GM12865 (cell line): ENCODE measurements at places on chromosomes 2 and 18.
A peak's percentile ranks its signal among the peaks of the same experiment; 100 is the strongest.

DNA sequence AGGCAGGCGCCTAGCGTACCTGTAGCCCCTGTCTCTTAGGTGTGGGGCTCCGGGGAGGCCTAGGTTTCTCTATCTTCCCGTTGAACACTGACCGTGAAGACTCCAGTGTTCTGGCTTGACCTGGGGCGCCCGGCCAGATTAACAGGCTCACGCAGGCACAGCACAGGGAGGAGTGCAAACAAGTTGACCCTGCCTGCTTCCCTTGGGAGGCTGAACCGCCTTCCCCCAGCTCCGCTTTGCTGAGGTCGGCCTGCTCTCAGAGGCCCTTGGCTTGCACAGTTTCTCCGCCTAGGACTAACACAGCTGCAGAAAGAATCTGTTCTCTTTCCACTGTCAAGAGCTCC lies 567 bp downstream of the PCYOX1 start:
- DNase-seq = peak; percentile 24

DNA sequence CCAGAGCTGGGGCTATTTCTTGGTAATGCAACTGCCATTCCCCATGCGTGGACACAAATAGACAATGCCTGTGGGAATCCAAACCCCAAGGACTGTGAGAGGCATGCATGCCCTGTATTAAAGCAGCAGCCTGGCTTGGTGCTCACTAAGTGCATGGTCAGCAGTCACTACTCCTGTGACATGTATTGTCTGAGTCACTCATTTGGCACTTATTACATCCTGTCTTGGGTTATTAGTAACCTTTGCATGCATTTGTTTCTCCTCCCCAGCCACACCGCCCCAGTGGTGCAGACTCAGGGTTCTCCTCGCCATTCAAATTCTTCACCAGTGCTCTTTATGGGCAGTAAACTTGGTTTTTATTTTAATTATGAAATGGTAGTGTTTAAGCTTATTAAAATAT lies 30.2 kb downstream of the PRKCE start:
- DNase-seq = peak; percentile 10

DNA sequence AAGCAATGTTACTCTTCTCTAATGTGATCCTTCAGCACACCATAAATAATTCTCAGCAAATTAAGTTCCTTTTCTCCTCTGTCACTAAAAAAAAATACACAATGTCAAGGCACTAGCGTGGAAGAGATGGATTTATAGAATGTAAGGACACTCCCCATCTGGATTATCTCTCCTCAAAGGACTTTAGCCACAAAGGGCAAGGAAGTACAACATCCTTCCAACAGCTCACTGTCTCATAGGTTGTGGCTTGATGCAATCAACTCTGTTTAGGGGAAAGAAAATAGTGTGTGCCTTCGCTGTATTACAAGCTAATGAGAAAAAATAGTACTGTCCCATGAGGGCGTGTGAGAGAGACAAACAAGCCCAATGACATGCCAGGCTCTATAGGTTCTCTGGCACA lies 129.1 kb upstream of the DNMT3A start:
- no peak for DNase-seq

- DNase-seq = no peak
Measured at GRCh38 chr2:101868525-101868924, 123.2 kb upstream of the IL1R2 start.

DNA sequence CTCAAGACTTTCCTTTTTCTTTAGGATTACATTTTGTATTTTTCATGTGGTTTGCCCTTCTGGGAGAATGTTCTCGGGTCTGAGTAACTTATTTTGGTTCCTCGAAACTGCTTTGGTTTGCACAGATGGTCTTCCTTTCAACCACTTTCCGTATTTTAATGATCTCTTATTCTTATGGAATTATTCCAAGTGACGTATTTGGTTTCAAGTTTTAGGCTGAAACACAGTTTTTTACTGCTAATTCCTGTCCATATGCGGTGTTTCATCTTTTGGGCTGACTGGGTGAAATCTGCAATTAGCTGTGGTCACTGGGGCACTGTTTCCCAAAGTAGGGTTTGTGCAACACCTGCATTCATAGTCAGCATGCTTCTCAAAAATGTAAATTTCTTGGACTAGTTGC lies 122.7 kb downstream of the CAPN13 start:
- no peak for DNase-seq

DNA sequence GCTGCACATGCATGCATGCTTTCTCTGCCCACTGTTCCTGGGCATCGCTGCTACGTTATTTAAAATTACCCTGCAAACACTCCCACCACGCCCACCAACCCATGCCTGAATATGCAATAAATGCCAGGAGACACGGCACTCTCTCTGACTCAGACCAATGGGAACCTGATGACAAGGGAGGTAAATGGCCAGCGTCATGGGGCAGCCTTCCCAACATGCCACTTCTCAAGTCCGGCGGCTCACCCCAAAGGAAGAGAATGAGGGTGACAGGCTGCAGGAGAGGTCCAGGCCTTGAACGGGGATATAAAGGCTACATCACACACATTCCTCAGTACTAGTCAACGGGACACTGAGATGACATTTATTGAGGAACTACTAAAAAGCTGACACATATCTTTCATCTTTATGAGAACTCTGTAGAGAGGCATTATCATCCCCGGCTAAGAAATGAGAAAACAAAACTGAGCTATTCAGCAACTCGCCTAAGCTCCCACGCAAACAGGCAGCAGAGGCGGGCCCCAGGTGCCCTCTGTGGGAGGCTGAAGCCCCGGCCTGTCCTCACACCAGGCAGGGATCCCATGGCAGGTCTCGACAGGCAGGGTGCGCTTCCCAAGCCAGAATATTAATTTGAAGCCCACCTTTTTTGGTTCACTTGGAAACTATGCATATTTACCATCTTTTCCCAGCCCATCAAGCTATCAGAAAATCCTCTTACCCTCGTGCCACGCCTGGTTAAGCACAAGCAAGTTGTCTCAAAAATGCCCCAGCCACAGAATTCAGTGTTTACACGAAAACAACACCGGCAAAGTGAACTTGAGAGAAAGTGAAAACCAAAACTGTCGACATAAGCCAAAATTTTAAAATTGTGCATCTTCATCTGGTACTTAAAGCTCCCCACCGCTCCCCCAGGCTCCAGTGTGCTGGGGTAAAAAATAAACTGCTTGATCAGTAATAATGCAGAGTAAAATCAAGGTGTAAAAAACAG lies 166.3 kb downstream of the HDAC4 start:
- DNase-seq = peak; percentile 66

DNA sequence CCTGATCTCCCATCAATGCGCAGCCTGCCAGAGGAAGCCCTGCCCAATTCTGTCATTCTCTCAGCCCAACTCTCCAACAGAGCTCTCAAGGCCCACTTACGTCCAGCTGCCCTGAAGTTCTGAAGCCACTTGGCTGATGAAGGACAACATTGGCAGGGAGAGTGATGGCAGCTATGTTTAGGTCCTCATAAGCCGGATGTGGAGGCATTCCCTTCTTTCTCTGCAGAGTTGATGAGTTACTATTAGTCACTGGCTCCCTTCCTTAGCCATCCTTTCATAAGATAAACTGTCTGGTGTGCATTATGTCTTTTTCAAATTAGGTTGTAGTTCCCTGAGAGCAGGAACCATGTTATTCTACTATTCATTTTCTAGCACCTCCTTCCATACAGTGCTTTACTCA lies 22.5 kb upstream of the TACR1 start:
- DNase-seq = no peak

DNA sequence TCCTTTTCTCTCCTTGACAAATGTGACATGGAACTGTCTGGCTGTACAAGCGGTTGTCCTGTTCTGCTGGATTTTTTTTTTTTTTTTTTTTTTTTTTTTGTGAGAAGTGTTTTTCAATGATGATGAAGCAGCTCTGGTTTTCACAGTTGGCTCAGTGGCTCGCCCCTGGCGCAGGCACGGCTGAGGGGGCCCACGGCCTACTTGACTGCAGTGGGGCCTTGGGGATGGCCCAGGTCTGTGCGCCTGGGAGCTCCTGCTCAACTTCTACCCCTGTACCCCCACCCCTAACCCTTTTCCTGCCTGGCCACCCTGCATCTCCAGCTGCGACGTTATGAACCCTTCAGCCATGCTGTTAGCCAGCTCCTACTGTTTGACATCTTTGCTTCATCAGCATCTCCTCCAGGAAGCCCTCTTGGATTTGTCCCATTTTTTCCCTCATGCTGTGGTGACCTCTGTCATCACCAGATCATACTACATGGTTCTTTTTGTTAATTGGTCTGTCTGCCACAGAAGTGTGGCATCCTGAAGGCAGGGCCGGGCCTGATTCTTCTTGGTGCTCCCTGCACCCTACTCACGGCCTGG lies 167.9 kb downstream of the INHBB start:
- no peak for DNase-seq

DNA sequence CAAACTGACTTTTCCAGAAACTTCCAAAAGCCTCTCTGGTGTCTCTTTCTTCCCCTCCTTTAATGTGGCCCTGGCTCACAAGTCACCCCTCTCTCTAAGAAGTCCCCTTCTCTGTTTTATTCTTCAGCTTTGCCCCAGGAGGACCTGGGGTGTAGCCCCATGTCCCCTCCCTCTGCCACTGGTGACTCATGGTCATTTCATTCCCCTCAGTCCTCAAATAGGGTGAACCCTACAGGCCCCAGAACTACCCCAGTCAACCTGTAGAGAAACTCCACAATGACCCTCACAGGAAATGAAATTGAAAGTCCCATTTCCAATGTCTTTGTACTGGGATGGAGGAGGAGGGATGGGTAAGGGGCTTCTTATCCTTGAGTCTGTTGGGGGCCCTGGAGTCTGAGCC lies 6.2 kb upstream of the SPEG start:
- DNase-seq = no peak

GRCh38 chr2:150060341-150060740 lies 427.1 kb downstream of the RND3 start:
- DNase-seq = no peak

GRCh38 chr2:227413371-227413770 lies 25.6 kb upstream of the SCYGR1 start:
- no peak for DNase-seq

DNA sequence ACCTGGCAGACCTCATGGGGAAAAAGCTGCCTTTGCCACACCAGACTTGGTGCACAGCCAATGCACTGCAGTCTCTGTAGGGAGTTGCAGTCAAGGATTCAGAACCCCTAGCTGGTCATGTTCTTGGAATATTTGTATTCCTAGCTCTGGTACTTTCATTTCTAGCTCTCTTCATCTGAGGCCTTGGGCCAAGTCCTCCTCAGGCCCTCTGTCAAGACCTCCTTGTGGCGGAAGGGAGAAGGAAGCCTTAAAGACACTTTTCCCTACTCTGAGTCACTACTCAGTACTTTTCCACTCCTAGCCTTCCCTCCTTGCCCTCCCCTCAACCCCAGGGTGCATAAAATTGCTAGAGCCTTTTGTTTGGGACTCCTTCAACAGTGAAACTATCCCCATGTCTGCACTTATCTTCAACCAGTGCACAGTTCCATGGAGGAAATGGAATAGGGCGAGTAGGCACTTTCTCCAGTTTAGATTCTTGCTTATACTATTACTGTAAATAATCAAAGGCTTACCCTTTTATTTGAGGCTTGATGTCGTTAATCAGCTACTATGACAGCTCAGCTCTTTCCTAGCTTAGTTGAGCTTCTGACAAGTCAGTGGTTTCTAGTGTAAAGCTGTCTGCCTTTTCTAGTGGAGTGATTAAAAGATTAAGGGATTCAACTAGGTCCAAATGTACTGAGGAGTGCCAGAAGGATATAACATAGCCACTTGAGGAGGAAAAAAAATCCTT lies 15.8 kb downstream of the M1AP start:
- DNase-seq = no peak

- DNase-seq = no peak
Measured at GRCh38 chr18:58697146-58697545, 25.9 kb downstream of the MALT1 start.

- DNase-seq = no peak
Measured at GRCh38 chr18:24238387-24238786, 99.5 kb downstream of the CABYR start.

DNA sequence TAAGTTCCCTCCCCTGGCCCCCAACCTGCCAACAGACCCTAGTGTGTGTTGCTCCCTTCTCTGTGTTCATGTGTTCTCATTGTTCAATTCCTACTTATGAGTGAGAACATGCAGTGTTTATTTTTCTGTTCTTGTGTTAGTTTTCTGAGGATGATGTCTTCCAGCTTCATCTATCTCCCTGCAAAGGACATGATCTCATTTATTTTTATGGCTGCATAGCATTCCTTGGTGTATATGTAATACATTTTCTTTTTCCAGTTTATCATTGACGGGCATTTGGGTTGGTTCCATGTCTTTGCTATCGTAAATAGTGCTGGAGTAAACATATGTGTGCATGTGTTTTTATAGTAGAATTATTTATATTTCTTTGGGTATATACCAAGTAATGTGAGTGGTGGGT lies 602.2 kb downstream of the DSC3 start:
- no peak for DNase-seq

GRCh38 chr2:24261441-24261840 lies 86.6 kb downstream of the FAM228A start:
- no peak for DNase-seq

GRCh38 chr18:456361-457139 lies 44.0 kb downstream of the COLEC12 start:
- DNase-seq = no peak

- DNase-seq = no peak
Measured at GRCh38 chr2:104841744-104842143, 12.2 kb upstream of the POU3F3 start.

DNA sequence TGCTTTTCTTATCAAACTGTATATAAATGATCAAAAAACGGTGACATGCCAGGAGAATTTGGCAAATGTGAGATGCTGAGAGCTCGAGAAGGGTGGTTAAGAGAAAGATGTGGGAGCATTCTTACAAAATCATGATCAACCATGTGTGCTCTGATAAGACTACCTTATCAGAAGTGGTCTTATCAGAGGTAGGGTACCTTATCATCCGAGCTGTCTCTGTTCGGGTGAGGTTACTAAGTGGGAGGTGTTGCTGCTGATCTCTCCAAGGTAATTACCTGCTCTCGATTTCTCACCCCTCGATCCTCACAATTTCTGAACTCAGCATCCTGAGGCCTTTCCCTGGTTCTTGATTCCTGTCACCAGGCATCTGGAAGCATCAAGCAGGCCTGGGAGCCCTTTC lies 813.0 kb upstream of the ID2 start:
- no peak for DNase-seq

- no peak for DNase-seq
Measured at GRCh38 chr2:21175895-21176646, 52.3 kb downstream of the TDRD15 start.

GRCh38 chr2:69535817-69536241 lies 98.6 kb upstream of the NFU1 start:
- peak; percentile 60 for DNase-seq

DNA sequence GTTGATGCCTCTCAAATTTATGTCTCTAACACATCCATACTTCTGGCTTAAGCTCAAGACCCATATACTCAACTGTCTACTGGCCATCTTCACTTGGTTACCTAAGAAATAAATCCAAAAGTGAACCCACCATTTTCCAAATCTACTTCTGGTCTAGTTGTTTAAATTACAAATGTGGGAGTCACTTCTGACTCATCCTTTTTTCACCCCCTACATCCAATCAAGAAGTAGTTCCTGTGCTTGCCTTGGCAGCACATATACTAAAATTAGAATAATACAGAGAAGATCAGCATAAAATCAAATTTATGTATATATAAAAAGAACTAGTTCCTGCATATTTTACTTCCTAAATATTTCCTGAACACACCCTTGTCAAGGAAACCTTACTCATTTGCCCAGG lies 53.6 kb downstream of the STRN start:
- DNase-seq = no peak
